ENCODE measurements at places on chromosomes 16 and 17.

DNA sequence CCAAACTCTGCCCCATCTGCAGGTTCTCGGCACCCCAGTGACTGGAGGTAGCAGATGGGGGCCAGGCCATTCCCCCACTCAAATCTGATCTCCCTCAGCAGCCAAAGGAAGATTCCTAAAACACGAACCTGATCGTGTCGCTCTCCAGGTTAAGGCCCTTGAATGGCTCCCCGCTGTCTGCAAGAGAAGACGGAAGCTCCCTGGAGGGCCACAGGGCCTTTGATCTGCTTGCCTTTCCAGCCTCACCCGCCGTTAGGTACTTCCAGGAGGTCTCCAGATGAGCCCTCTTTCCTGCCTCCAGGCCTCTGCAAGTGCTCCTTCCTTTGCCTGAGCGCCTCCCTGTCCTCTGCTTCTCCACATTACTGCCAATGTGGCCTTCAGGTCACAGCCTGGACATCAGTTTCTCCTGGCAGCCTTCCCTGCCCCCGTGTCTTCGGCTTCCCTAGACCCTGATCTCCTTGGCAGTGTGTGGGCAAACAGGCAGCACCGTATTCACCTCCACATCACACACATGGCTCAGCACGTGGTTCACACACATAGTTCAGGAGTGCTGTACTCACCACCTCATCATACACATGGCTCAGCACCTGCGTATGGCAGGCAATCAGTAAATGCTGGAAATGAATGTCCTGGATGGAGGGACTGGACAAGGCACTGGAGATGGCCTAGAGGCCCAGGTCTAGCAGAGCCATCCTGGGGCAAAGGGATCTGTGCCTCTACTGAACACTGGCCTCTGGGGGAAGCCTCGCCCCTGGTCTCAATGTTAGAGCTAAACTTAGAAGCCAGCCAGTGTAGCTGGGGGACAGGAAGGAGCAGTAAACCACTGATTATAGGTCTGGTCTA, 26.4 kb upstream of the MRPS23 start:
- no peak for DNase-seq

GRCh38 chr16:74477226-74477625, 55.9 kb upstream of the CLEC18B start:
- no peak for DNase-seq

- no peak for DNase-seq
Observed at GRCh38 chr16:66069587-66069986, 296.9 kb upstream of the CDH5 start.

GRCh38 chr17:48552466-48553189, 7.7 kb upstream of the HOXB2 start:
- DNase-seq, result no peak

- no peak for DNase-seq
Observed at GRCh38 chr17:71709271-71709890, 411.4 kb upstream of the SOX9 start.

DNA sequence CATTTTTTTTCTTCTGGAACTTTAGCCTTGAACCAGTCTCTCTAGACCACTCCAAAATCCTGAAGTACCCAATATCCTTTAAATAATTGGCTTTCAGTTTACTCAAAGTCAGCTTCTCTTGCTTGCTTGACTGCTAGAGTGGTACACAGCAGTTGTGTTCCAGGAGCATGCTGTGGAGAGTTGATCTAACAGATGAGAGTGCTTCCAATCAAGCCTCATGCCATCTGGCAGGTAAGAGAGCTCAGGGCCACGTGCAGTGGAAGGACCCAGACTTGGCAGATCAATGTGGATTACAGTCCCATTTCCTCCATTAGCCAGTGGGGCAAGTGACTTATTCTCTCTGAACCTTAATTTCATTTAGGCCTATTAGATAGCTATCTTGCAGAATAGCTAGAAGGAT, 15.7 kb downstream of the CNEP1R1 start:
- no peak for DNase-seq
